8988T (cell line): ENCODE measurements at places on chromosomes 16 and 17.

- DNase-seq: no peak
Measured at GRCh38 chr16:89407282-89407924, 83.0 kb downstream of the ANKRD11 start.

- DNase-seq: no peak
Measured at GRCh38 chr17:71232801-71233559, 887.8 kb upstream of the SOX9 start.

DNA sequence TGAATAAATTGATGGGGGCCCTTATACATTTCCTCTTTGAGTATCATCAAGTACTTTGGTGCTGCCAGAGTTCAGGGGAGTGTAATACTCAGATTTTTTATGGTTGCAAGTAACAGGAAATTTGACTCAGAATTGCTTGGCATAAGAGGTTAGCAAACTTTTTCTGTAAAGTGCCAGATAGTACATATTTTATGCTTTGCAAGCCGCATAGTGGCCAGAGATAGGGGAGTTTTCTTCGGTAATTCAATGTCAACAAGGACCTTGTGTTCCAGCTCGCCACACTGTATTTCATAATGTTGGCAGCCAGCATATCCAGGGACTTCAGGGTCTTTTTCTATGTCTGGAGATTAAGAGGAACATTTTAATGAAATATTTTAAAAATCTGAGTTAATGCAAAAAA, 51.0 kb upstream of the MARCHF10 start:
- no peak for DNase-seq

DNA sequence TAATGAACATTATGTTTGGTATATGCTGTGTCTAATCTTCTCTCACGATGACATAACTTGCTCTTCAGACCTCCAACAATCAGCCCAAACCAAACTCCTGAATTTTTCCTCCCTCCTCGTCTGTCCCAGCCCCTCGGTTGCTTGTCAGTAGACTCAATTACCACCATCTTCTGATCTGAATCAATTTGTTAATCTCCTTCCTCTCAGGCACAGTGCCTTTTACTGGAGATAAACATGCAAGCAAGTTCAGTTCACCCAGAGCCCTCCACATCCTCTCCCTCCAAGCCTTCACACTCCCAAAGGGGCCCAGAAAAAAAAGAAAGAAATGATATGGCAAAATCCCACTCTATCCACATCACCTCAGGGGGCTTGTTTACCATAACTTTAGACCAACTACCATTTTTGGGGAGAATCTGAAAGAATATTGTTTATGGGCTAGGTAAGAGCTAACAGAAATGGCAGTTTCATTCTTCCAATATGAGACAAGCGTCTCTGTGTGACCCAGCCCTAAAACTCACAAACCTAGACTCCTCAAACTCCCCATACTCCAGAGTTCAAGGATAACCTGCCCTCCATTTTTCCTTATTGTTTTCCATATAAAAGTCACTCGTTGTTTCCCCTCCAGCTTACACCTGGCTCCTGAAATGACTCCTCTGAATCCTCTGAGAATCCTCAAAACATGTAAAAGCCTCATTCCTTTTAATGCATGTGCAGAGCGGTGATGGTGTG, 1.5 kb downstream of the TEX2 start:
- DNase-seq: no peak

DNA sequence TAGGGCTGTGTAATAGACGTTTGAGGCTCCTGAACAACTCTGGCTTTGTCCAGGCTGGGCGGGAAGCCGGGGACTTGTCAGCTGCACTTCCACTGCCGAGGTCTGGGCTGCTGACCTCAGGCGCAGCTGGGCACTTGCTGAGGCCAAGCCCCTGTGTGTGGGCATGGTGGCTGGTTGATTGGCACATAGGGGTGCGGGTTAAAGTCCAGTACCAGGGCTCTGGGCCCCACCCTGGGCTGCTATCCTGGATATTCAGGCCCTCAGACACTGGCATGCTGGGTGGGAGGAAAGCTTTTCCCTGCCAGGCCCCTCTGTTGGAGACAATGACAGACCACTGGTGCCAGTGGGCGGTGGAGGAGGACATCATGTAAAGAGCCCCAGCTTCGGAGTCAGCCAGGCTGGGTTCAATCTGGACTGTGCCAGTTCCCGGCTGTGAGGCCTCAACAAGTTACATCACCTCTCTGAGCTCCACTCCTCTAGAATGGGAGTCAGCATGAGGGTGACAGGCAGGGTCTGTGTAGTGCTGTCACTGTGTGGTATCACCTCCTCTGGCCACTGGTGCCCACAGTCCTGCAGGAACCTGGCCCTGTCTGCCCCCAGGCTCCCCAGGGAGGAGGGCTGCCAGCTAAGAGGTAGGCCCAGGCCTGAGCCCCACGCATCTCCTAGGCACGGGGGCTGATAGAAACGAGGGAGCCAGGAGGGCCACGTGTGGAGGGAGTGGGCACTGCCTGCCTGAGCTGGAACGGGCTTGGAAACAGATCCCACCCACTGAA, 42.5 kb downstream of the PSME3IP1 start:
- DNase-seq: no peak

- DNase-seq: peak; percentile 90
Measured at GRCh38 chr16:47141773-47142485, 1.8 kb downstream of the NETO2 start.

DNA sequence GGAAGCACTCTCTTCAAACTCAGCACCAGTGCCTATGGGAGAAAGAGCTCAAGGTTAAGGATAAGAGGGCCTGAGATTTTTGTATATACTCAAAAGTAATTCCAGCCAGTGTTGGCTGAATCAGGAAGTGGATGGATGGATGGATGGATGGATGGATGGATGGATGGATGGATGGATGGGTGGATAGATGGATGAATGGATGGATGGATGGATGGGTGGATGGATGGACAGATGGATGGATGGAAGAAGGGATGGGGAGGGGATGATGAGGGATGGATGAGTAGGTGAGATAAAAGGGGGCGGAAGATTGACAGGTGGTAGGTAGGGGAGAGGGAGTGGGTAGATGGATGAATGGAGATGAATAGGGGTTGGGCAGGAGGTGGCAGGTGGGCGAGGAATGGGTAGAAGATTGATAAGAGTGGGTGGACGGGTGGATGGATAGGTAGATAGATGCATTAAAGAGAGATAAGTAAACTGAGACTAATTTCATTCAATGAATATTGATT, 4.1 kb downstream of the CX3CL1 start:
- no peak for DNase-seq

GRCh38 chr16:81604960-81605383, 160.4 kb downstream of the CMIP start:
- DNase-seq: peak; percentile 78

- no peak for DNase-seq
Measured at GRCh38 chr17:59796785-59797205, 89.3 kb downstream of the VMP1 start.

DNA sequence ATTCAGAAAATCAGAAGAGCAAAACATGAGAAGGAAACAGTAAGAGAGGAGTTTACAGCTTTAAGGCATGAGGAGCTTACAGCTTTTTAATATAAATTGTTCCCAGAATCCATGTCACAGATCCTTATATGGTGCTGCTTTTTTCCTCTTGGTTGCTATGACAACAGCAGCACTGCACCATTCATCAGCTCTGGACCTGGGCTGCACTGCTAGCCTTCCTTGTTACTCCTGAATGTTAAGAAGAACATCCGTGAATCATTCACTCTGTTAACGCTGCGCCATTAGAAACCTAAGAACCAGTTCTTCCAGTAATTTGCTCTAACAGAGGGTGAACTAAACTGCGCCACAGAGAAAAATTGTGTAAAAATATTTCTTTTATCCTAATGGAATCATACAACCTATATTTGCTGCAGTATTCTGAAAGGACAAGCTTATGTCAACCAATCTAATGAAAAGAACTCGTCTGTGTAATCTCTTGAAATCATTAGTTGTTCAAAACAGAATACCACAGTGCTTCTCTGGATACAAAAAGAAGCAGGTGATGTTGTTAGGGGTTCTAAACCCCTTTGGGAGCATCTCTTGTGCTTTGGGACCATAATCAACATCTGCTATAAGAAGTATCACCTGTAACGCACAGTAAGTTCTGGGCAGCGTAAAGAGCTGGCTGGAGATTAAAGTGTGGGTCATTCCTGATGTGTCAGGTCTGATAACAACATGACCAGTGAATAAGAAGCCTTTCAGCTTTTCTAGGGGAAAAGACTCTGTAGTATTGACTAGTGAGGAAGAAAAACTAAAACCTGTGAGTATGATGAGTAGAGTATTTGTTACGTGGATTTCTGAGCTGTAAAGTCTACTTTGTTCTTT, 151.2 kb downstream of the TANC2 start:
- DNase-seq: no peak

DNA sequence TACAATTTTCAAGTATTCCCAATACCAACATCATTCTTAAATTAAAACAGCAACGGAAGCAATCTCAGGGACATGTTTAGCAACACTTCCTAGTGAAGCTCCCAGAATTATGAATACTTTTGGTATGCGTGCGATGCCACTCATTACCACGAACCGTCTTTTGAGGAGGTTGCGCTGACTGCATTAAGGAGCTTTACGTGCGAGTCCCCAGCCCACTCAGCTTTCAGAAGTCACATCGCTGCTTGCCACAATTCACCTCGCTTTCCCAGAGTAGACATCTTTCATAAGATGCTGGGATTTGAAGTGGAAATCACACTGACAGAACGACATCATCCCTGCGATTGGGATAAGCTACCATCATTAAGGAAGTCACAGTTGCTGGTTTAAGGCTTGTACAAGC, 441.6 kb upstream of the HSBP1 start:
- no peak for DNase-seq

- no peak for DNase-seq
Measured at GRCh38 chr16:86455116-86455515, 55.2 kb upstream of the FOXF1 start.

DNA sequence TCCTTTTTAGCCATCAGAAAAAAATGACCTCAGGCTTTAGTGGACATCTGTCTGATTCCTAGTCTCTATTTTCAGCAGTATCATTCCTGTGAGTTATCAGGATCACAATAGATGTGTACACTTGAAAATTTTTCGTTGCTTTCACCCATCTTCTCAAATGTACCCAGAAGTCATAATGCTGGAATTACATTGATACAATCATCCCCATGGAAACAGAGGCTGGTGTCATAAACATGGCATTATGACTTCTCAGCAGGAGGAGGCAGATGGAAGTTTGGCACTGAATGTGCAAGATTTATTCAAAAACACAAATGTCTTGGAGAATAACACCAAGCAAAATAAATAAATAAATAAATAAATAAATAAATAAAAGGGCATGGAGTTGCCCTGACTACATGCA, 292.5 kb downstream of the PHKB start:
- no peak for DNase-seq

GRCh38 chr17:37761059-37761458, 16.2 kb upstream of the HNF1B start:
- no peak for DNase-seq

- DNase-seq: no peak
Measured at GRCh38 chr17:67246653-67247415, 1.8 kb upstream of the HELZ start.

DNA sequence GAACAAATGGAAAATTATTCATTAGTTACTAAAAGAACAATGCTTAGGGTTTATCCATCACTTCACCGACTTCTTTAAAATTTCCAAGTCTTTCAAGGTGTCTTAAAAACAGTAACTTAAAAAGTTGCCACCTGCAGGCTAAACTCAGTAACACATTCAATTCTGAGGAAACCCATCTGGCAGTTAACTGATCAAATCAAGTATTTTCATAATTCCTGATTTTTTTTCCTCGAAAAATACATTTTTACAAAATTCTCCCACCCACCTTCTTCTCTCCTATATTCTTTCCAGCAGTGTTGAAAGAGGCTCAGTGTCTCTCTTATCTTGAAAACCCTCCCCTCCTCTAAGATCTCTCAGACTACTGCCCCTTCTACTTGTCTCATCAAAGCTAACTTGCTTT, 29.9 kb downstream of the PARN start:
- DNase-seq: no peak

DNA sequence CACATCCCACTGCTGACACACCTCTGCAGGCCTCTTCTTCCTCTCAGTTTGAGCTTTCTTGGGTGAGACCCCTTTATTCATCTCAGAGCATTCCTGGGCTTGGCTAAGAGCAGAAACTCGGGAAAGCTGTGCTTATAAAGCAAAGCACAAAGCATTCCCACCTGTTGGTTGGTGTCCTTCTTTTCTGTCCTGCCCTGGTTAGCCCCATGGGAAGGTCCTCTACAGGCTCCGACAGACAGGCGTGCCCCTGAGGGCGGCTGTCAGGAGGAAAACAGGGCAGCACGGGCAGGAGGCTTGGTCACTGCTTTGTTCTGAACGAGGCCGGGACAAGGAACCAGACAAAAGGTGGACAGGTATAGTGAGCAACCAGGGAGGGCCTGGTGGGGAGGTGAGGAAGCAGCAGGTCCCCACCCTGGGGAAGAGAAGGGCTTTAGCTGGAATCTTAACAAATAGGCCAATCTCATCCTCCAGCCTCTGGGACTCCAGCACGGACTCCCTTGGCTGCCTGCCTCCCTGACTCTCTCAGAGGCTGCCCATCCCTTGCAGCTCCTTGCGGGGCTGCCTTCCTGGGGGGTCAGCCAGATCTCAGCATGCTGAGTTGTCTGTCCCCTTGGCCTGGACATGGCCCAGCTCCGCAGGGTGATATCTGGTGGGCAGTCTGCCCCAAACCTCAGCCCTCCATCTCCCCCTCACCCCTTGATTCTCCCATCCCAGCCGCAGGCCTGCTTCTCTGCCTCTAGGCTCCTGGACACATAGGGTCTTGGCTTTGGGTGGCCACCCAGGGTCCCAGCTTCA, 1.7 kb downstream of the MEOX1 start:
- no peak for DNase-seq

DNA sequence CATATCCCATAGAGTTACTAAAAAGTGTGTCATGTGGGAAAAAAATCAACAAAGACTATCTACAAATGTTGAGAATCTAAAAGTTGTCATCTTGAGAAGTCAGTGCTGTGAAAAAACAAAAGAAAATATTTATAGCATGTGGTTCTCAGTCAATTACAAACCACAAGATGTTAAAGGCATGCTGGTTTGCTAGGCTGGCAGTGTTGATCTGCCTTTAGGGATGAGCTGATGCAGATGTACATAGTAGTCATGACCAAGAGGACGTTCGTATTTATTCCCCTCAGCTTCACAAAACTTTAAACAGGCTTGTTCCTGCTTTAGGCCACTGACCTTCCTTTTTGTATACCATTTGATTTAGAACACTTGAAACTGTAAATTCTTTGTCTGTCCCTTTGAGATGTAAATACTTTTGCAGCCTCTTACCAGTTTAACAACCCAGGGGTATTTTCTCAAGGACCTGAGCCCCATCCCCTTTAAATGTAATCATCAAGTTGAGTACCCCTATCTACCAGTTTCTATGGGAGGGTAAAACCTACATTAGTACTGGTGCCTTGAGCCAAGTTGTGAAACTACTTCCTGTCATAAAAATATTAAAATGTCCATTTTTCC, 446.6 kb downstream of the KCNJ18 start:
- DNase-seq: no peak

- DNase-seq: no peak
Measured at GRCh38 chr16:26735521-26735920, 331.2 kb upstream of the C16orf82 start.

- no peak for DNase-seq
Measured at GRCh38 chr16:84922351-84923120, 88.8 kb downstream of the ZDHHC7 start.

DNA sequence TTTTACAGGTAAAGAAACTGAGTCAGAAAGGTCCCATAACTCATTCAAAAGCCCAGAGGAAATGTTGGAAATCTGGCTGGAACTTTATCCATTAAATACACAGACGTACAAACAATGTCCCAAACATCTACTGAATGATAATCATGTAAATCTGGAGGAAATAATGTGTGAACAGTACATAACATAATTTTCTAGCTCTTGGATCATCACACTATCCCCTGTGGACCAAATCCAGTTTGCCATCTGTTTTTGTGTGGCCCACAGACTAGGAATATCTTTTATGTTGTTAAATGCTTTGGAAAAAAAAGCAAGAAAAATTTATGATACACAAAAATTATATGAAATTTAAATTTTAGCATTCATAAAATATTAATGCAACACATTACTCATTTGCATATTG, 389.9 kb upstream of the SOX9 start:
- DNase-seq: no peak
